HT1080 (cell line): ENCODE measurements at places on chromosomes 5 and 9. TPM values are rescaled to one million over a fixed set of nuclear protein-coding genes. Genes with fewer than 3 reads are reported as not detected.

DNA sequence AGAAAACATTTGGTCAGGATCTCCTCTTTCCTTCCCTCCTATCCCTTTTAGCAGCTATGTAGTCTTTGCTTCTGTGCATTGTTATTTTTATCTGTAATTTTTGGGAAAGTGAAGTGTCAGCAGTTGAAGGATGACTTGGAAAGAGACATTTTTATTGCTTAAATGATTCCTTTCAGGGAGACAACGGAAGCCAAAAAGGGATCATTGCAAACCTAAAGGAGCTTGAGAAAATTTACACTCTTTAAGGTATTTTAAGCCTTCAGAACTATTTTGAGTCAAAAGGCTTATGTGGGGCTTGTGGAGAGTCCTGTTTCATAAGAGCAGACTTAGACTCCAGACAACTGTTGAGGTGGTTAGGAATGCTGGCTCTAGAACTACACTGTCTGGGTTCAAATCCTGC lies 281.6 kb downstream of the KIF4B start:
- no peak for DNase-seq

GRCh38 chr5:149408252-149409099 lies 29.4 kb upstream of the IL17B start:
- DNase-seq = no peak

GRCh38 chr9:30524311-30524710 lies 1860.1 kb upstream of the ACO1 start:
- no peak for DNase-seq

- no peak for DNase-seq
Measured at GRCh38 chr5:74491586-74491985, 148.9 kb downstream of the ENC1 start.

DNA sequence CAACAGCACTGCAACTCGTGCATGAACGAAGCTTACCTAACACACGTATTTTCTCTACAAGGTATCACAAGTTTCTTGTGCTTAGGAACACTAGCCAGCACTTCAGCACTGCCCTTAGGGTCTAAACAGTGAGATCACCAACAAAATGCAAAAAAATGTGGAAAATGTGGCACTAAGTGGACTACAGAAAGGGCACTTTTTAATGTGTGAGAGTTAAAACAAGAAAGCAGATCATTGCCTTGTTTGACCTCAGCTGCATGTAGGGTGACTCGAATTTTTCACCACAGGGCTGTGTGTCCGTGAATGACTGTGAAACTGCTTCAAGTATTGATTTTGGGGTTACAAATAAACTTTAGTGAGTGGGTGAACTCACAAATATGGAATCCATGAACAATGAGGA lies 90.5 kb downstream of the MARCHF3 start:
- DNase-seq = no peak

DNA sequence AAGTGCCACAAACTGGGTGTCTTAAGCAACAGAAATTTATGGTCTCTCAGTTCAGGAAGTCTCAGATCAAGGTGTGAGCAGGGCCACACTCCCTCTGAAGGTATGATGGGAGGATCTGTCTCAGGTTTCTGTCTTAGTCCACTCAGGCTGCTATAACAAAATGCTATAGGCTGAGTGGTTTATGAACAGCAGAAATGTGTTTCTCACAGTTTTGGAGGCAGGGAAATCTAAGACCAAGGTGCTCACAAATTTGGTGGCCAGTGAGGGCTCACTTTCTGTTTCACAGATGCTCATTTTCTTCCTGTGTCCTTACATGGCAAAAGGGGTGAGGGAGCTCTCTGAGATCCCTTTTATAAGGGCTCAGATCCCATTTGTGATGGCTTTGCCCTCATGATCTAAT lies 281.4 kb downstream of the CWC27 start:
- no peak for DNase-seq

- DNase-seq = peak; percentile 82
Measured at GRCh38 chr9:134858051-134858841, 22.4 kb upstream of the FCN2 start.

- DNase-seq = no peak
Measured at GRCh38 chr5:153981905-153982605, 56.7 kb downstream of the FAM114A2 start.

DNA sequence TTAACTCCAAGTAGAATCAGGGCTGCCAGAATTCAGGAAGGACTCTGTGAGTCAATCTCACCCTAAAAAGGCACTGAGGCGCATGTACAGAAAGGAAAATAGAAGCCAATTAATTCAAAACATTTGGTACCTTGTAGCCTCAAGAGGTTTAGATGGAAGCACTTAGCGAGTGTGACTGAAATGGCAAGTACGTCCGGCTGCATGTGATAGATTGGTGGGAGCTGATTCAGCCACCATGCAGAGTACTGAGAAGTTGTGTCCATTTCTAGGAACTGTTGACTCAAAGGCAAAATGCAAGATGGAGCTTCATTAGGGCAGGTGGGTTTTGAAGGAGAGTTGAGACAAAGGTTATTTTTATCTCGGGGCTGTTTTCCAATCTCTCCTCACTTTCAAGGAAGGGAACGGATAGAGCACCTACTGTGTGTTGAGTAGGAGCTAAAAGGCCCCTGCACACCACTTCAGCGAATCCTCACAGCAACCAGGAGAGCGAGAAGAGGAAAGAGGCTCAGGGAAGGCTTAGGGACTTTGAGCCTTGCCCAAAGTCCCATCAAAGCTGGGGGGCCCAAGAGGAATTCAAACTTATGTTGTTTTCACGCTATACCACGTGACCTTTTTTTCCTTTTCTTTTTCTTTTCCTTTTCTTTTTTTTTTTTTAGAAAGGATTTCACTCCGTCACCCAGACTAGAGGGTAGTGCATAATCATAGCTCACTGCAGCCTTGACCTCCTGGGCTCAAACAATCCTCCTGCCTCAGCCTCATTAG lies 34.6 kb upstream of the CPEB4 start:
- no peak for DNase-seq

DNA sequence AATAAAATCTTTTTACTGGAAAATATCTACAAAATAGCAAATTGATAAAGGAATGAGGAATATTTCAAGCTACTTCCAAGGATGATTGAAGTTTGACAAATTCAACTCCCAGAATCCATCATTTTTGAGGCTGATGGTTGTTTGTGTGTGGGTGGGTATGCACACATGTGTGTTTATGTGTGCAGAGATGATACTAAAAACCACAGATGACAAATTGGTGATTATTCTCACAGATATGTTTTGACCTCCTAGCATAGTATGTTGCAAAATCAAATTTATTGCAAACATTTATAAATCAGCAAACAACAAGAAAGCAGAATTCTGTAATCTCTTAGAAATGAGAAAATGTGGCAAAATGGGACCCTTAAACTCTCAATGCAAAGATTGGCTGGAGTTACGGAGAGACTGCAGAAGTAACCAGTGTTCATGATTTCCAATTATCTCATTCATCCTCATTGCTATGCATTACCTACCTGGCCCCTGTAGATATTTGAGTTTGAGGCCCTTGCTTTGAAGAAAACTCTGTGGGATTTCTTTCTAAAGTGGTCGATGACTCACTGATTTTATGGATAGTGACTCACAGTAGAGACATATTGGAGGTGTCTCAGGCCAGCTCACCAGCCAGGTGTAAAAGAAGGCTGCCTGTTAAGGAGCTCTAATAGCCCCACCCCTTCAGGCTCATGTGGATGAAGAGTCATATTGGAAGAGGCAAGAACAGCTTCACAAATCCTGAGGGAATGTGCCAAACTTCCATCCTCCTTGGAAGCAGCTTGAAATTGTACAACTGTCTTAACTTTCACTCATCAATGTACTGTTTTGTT lies 44.6 kb upstream of the TMC1 start:
- DNase-seq = peak; percentile 95

- DNase-seq = no peak
Measured at GRCh38 chr5:170235876-170236864, 3.4 kb downstream of the C5orf58 start.

DNA sequence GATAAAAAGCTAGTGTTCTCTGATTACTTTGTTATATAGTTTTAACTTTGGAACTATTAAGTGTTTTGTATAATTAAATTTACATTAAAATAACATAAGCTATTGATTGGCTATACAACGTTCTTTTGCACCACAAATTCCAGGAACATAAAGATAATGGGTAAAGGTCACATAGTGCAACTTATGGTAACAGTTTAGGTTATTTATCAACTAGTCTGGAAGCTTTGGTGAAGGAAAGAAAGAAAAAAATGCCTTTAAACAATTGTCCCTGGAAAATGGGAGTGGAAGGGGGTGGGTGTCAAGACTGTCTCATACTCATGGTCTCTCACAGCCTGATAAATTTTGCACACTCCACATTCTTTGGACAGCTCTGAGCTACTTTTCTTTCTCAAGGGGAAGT lies 17.1 kb upstream of the SPARC start:
- DNase-seq = no peak

DNA sequence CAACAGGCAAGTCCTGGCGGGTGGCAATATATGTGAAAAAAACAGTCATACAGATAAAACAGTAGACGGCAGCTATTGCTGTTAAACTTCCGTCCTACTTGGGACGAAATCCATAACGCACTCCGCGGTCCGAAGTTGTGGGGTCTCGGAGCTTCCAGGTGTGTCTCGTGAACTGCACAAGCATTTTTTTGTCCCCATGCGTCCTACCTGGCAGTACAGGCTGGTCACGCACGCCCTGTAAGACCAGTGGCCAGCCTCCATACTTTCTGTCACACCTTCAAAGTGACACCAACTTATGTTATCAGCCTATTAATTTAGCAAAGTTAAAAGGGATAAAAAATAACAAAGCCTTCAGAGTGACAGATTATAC lies 51.3 kb downstream of the TGFBI start:
- no peak for DNase-seq

GRCh38 chr5:116013207-116013785 lies 19.0 kb upstream of the ARL14EPL start:
- DNase-seq = no peak

GRCh38 chr5:148414833-148415232 lies 31.1 kb downstream of the FBXO38 start:
- DNase-seq = no peak

GRCh38 chr9:98491231-98491651 lies 217.5 kb downstream of the GABBR2 start:
- DNase-seq = no peak

DNA sequence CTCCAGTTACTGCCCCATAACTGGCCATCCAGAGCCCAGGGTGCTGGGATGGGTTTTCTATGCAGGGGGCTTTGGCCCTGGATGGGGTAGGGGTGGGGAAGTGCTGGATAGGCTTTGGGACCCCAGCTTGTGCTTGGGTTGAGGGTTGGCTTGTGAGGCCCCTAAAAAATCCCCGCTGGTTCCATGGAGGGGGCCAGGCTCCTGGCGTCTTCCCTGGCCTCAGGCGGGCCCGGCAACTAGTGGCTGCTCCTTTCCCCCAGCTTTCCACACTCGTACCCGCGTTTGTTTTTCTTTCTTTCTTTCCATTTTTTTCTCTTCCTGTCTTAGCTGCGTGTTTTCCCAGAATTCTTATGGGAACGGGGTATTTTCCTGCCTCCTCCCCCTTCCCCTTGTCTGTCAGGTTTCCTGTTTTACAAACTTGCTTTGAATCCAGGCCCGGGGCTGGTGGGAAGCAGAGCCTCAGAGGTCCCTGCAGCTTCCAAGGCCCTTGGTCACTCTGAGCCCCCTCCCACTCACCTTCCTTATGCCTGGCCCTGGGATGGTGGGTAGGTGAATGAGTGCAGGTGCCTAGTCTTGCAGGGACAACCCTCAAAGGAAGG lies 40.2 kb downstream of the RGS3 start:
- peak; percentile 32 for DNase-seq

- peak; percentile 15 for DNase-seq
Measured at GRCh38 chr9:115615000-115615401, 497.0 kb upstream of the TNC start.

DNA sequence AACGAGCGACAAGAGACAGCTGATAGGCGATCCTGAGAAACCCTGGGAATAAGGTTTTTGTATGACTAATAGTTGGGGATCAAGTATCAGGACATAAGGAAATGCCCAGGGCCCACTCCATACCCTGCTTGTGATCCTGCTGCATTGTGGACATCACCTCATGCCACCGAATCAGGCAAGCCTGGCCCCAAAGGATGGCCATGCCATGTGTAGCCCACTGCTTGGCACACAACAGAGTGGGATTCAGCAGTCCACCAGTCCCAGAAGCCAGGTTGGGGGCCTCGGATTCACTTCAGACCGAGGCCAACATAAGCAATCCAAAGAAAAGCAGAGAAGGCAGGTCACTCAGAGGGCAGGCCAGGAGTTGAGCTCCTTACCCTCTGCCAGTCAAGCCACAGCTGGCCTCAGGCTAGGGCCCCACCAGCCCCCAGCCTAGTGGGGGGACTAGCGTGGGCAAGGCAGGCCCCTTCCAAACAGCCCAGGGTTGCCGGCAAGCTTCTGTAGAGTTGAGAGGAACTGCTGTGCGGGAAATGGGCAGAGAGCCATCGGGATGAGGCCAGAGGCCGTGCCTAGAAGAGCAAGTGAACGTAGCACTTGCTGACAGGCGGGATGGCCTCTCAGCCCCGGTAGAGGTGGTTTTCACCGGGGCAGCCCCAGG lies 5.0 kb downstream of the NOP16 start:
- no peak for DNase-seq

DNA sequence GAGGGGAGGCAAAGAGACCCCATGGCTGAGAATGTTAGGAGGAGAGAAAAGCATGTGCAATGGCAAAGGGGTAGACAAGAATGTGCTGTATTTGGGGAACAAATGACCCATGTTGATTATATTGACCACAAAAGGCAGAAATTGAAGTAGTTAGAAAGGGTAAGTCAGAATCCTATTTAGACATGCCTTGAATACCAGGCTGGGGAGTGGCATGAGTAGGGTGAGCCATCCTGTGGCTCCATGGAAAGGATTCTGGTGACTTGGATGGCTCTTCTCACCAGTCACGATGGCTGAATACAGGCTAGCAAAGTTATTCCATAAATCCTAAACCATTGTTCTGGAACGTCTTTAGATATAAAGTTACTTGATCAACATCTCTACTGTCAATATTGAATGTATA lies 73.4 kb upstream of the MEF2C start:
- DNase-seq = peak; percentile 23

DNA sequence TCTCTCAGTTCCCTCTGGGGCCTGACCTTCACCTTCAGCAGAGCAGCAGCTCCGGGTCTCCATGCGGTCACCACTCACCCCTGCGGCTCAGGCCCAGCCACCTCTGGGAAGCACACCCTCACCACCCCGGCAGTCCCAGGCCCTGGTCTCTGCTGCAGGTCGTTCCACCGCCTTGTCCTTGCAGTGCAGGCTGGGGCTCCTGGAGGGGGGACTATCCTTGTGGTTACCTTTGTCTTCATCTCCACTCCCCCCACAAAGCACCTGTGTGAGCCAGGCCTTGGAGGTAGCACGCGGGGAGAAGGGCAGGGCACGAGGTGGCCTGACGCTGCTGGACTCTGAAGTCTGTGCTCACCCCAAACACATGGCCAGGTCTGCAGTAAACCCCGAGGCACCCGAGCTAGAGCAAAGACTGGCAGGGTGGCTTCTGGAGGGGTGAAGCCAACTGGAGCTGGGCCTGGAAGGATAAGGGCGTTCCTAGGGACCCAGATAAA lies 33.2 kb upstream of the RXRA start:
- DNase-seq = no peak

- no peak for DNase-seq
Measured at GRCh38 chr9:103362986-103363385, 367.9 kb downstream of the CYLC2 start.

Gene RNF208
- 0.10 and 0.96 TPM in 2 replicates for total RNA-seq

Gene PCDHB14
- total RNA-seq = 0.03 and 0.08 TPM in 2 replicates

Gene KCNV2
- total RNA-seq = not detected in 2 replicates

Gene PDCD1LG2
- 4.0 and 4.5 TPM in 2 replicates for total RNA-seq

Gene ALDH1A1
- 0.14 and 0.17 TPM in 2 replicates for total RNA-seq

Gene SLC1A1
- 0.10 and 0.13 TPM in 2 replicates for total RNA-seq

Gene MARVELD2
- 0.17 and 0.23 TPM in 2 replicates for total RNA-seq

Gene ZFP2
- not detected in 2 replicates for total RNA-seq

Gene GARIN3
- not detected in 2 replicates for total RNA-seq

Gene PCDHGA7
- 0.03 and 0.11 TPM in 2 replicates for total RNA-seq
